ENCODE measurements at places on chromosomes 11 and 22.

DNA sequence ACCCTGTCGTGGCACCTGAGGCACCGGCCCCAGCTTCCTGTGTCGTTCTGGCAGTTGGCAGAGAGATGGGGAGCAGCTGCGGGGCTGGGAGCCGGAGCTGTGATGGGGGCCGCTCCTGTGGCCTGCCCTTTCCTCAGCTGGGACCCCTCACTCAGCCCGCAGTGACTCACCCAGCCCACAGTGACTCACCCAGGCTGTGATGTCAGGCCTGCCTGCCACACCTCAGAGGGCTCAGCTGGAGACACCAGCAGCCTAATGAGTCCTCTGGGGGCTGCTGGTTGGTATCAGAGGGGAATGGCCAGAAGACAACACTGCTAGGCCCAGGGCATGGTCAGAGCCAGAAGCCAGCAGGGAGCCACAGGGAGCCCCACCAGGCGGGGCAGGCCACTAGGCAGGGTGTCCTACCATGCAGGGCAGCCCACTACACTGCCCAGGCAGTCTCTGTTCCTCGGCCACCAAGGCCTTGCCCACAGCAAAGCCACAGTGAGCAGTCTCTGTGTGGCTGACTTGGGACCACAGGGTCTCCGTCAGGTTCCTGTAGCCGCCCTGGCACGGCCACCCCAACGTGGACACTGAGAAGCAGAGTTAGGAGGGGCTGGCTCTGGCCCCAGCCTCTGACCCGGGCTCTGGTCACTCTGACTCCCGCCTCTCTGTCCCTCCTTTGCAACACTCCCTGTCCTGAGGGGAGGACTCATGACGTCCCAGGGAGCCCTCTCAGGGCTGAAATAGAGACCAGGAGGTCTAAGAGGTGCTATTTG, 4.2 kb upstream of the FXYD2 start:
- DNase-seq: peak; percentile 40

DNA sequence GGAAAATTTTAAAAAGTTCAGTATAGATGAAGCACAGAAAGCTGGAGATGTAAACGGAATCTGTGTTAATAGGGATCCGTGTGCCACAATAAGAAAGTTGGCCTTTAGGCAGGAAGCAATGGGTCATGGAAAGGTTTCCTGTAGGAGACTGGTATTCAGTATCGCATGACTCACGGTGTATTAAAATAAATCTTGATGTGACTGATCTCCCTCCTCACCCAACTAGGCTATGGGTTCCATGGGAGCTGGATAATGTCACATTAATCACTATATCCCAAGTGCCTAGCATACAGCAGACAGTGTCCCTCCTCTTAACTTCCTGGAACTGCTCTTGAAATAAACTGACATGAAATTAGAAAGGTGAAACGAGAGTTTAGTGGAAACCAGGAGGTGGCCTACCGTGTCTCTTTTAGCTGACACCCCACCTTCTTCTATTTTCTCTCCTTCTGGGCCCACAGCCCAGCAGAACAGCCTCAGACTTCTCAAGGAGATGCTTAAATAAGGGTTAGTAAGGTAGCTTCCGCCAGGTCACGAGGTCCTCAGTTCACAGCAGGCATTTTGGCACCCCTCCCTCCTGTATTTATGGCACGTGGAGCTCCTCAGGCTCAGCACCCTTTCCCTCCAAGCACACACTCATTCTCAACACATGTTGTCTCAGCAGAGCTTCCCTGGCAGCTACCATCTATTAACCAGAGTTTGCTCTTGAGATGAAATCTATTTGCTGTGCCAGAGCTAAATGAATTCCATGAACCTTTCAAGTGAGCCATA, 118.8 kb downstream of the NXPE2 start:
- DNase-seq: no peak

- no peak for DNase-seq
Observed at GRCh38 chr22:28893810-28894209, 10.4 kb downstream of the ZNRF3 start.

GRCh38 chr11:82003671-82004515, 729.8 kb downstream of the FAM181B start:
- DNase-seq: no peak

DNA sequence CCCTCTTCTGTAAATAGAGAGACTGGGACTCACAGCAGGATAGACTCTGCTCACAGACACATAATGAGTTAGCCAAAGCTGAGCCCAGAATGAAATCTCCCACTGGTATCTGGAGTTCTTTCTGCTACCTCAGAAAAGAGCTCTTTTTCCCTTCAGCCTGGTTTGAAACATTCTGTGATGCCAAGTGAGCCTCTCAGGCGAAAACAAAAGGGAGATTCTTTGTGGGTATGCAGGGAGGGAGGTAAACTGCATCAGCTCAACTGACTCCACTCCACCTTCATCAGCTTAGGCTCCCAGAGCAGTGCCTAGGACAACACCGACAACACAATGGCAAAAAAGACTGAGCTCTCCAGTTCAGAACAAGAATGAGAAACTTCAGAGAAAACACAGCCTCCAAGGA, 55.1 kb upstream of the SCUBE2 start:
- no peak for DNase-seq

- DNase-seq: no peak
Observed at GRCh38 chr11:1390569-1391164, 933 bp downstream of the BRSK2 start.

DNA sequence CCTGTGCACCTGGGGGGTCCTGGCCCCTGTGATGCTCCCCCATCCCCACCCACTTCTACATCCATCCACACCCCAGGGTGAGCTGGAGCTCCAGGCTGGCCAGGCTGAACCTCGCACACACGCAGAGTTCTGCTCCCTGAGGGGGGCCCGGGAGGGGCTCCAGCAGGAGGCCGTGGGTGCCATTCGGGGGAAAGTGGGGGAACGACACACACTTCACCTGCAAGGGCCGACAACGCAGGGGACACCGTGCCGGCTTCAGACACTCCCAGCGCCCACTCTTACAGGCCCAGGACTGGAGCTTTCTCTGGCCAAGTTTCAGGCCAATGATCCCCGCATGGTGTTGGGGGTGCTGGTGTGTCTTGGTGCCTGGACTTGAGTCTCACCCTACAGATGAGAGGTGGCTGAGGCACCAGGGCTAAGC, 20.0 kb upstream of the TALDO1 start:
- DNase-seq: no peak

- DNase-seq: no peak
Observed at GRCh38 chr11:92830377-92831155, 138.9 kb upstream of the MTNR1B start.

- DNase-seq: peak; percentile 56
Observed at GRCh38 chr11:12542186-12542935, 131.9 kb upstream of the TEAD1 start.

GRCh38 chr22:27643907-27644306, 157.6 kb downstream of the MN1 start:
- DNase-seq: no peak

DNA sequence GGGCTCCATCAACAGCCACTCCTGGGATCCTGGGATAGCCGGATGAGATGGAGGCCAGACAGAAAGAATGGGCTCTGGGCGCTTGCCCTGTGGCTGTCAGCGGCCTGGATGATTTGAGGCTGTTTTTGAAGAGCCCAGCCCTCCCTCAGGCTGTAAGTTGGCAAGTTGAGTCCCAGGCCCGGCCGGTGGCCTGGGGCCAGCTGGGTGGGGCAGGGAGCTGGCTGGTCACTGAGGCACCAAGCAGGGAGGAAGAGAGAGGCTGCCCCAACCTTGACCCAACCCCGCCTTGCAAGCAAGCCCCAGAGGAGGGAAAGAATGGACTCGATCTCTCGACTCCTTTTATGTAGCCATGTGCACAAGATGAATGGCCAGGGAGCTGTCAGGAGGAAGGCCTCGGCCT, 34.9 kb downstream of the RIBC2 start:
- peak; percentile 95 for DNase-seq

GRCh38 chr11:114075891-114076441, 16.5 kb downstream of the ZBTB16 start:
- DNase-seq: peak; percentile 7

GRCh38 chr22:37999640-38000272, 15.4 kb upstream of the SOX10 start:
- peak; percentile 27 for DNase-seq

GRCh38 chr11:123183391-123184099, 11.5 kb downstream of the CLMP start:
- no peak for DNase-seq

DNA sequence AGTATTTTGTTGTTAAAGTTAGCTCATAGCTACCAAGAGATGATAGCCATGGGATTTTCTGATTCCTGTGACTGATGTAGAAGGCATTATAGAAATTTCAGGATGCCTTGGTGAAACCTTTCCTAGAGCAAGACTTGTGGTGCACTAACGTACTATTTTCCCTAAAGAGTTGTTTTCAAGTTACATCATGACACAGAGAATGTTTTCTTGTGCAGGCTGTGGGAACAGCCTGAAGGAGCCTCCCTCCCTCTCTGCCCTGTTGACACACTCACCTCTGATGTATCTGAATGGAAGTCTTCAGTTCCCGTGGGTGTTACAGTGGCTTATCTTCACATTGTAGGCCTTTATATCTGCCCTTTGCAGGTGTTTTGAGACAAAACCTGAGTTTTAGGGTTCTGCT, 121.6 kb downstream of the LDLRAD3 start:
- peak; percentile 61 for DNase-seq

DNA sequence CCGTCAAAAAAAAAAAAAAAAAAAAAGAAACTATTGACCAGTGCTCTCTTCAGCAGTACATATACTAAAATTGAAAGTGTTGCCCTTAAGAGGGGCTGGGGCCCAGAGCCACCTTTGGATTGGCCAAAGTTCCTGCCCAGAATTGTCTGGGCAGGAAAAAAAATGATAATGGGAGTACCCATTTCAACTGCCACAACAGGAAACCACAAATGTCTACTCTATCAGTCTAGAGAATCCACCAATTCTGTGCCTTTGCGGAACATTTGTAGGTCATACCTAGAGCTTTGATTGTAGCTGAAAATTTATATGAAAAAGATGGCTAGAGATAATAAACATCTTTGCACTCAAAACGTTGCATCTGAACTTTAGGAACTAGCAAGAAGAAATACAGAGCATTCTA, 69.4 kb downstream of the FAM76B start:
- DNase-seq: no peak

DNA sequence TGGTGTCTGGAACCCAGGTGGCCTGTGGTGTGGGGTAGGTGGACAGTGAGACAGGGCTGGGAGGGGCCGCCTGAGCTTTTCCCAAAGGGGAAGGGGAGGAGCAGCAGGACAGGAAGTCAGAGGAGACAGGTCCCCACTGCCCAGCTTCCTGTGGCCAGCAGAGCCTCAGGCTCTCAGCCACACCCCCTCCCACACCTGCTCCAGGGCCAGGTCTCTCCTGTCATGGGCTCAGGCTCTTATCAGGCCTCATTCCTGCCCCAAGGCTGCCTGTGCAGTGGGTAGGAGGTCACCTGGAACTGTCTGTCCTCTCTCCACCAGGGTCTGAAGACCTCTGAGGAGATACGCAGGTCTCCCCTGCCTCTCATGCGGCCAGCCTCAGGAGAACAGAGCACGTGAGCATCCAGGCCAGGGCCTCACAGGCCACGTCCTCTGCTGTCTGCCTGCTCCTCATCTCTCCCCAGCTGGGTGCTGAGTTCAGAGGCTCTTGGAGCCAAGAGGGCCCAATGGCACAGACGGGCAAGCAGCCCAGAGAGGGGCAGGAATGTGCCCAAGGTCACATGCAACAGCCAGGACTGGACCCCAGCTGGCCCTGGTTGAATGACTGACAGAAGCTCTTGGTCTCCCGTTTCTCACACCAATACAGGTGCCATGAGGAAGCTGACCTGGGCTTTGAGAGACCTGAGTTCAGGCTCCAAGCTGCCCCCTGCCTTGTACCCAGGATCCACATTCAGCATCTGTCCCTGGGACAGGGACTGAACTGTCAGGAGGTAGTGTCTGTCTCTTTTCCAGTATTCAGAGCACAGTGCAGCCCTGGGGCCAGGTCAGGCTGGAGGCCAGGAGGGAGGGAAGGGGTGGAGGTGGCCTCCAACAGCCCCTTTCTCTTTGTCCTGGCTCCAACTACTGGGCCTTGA, 16.7 kb downstream of the STARD10 start:
- peak; percentile 92 for DNase-seq

DNA sequence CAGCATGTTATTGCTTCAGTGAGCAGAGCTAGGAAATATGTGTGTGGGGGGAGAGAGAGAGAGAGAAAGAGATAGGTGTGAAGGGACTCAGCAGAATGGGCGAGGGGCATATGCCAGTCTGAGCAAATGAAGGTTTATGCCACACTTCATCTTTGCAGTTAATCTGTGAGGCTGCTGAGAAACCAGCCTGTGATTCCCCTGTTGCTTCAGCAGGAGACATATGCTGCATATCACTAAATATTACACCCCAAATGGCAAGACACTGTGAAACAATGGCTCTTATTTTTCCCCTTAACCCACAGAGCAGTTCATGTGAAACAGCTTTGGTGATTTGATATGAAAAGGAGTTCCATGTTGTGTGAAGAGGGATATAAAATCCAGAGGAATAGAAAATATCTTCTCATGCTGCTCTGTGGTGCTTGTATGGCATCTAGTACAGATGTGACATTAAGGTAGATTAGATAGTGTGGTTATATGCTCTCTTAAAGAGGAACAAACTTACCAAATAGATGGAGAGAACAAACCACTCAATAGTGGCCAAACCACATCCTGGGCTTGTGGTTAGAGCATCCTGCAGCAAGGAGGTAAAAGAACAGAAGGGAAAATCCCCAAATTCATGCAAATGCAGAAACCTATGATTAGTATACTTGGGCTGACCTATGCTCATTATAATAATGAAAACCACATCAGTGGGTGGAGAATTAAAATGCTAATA, 864.2 kb downstream of the FAM181B start:
- no peak for DNase-seq

DNA sequence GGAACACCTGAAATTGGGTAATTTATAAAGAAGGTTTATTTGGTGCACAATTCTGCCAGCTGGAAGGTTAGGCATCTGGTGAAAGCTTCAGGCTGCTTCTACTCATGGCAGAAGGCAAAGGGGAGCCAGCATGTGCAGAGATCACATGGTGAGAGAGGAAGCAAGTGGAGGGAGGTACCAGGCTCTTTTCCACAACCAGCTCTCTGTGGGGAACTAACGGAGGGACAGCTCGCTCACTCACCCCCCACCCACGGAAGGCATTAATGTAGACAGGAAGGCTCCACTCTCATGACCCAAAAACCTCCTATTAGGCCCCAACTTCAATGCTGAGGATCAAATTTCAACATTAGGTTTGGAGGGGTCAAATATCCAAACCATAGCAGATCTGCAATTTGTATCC, 75.6 kb upstream of the ARHGAP32 start:
- DNase-seq: no peak

DNA sequence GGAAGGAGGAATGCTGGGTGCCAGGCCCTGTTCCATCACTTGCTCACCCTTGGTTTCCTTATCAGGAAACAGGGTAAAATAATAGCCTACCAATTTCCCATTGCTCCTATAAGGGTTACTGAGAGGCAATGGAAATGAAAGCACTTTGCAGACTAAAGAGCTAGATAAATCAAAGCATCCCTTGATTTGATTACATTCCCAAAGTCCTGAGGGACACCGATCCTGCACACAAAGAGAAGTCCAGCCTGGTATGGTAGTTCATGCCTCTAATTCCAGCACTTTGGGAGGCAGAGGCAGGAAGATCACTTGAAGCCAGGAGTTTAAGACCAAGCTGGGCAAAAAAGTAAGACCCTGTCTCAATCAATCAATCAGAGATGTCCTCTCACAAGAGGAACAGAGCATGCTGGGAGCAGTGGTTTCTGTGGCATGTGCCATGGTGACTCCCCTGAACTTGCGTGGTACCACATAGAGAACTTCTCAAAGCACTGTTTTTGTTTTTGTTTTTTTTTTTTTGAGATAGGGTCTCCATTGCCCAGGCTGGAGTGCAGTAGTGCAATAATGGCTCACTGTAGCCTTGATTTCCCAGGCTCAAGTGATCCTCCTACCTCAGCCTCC, 10.7 kb downstream of the TBC1D10A start:
- DNase-seq: no peak

All from trophoblast cell (in vitro differentiated cells and primary cell).